Naive thymus-derived CD8-positive, alpha-beta T cell (primary cell): ENCODE measurements at places on chromosomes 4 and X. TPM values are rescaled to one million over a fixed set of nuclear protein-coding genes. Genes with fewer than 3 reads are reported as not detected.

DNA sequence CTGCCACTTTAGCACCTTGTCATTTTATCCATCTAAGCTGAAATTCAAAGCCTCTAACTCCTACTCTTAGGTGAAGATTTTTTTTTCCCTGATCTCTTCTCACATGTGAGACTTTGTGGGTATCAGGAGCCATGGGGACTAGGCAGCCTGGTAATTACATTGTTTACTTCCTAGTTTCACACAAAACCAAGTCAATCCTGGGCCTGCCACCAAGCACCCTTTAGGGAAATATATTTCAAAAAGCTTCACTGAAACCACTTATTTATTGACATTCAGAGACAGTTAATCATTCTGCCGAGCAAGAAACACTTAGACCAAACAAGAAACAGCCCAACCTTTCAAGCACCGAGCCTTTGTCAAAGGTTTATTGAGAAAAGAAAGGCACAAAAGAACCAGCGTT, 200.0 kb downstream of the RELL1 start:
- DNase-seq: no peak

DNA sequence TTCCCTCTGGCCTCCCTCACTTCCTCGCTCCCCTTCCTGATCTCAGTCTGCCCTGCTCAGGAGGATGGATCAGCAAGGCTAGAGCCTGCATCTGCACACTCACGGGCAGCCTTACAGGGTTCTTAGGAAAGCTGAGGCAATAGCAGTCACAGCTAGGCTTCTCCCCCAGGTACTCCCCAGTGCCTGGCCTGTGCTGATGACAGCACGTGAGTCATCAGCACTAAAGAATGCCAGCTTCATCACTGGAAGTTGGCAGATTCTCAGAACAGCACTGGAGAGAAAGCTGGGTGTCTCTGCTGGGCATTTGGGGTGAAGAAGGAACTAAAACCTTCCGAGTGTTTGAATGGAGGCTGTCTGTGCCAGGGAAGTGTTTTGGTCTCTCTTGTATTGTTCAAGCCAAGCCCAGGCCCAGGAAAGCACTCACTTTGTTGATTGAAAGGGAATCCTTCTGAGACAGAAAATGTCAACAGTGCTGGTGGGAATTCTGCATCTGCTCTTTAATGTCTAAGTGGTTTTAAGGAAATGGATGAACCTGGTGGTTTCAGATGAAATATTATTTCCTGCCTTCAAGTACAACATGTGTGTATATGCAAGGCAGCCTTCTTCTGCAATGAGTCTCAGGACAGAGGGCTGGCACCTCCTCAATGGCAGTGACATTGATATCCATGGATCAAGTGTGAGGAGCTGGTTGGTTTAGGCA, 73.0 kb upstream of the SCOC start:
- DNase-seq: no peak

GRCh38 chr4:144967161-144967560, 130.8 kb downstream of the ANAPC10 start:
- no peak for DNase-seq

DNA sequence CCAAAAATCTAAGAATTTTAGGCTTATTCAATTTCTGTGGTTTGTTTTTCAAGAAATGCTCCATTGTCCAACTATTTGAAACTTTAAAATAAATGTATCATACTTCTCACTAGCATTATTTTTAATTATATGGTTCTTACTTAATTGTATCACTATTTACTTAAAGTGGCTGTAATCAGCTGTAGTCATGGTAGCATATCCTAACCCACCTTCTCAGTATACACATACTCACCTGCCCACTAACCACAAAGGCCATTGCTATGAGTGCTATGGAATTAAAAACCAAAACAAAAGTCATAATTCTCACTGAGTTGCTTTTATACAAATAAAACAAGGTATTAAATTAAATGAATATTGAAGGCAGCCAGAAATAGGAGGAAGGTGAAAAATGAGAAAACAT, 5.0 kb downstream of the FBXO8 start:
- no peak for DNase-seq

DNA sequence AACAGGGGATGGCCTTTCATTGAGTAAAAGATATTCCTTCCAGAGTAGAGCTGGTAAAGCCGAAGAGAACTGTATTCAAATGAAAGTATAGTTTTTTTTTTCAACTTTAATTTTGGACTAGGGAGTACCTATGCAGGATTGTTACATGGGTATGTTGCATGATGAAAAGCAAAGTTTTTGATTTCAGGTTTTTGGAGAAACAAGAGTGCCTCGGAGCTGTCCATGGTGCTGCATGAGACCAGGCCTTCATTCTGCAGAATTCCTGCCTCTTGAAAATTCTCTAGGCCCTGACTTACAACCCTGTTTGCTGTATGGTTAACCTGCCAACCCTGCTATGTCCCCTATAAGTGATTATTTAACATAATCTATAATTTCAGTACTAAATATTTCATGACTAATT, 1065.7 kb upstream of the FTHL17 start:
- no peak for DNase-seq

DNA sequence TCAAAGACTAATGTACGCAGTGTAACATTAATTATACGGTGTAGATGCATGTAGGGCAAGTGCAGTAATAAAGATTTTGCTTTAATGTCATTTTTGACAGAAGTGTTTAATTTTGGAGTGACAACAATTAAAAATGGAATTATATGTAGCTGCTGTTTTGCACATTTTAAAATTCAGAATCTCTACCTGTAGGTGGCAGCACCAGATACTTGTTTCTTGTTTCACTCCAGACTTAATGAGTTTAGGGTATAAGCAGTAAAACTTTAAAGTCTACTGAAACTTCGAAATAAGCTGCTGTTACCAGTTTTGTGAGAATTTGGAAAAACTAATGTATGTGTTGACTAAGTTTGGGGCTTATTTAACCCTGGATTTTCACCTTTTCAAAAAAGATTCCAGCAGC, 144.9 kb downstream of the POLA1 start:
- DNase-seq: peak; percentile 2

GRCh38 chr4:86243750-86244149, 116.1 kb downstream of the MAPK10 start:
- no peak for DNase-seq

DNA sequence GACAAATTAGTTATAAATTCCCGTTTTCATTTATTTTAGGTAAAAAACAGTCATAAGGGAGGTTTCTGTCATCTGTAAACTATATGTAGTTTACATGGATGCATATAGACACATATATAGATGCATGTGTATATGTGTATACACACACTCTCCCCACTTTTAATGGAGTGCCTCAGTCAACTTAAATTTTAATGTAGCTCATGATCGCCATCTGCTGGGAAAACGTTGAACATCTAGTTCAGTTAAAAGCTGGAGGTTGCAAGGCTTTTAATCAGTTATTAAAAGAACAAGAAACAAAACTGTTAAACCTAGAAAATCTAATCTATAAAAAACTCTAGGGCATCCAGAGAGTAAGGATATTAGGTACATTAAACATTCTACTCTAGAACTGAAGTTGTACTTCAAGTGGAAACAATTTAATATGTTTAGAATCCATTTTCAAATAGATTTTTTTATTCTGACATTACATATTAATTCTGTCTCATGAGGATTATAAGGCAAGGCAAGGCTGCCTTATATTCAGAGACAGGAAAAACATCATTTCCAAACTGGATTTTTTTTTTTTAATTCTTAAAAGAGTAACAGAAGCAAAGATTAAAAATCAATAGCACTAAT, 122.6 kb downstream of the SHISA3 start:
- DNase-seq: peak; percentile 14

DNA sequence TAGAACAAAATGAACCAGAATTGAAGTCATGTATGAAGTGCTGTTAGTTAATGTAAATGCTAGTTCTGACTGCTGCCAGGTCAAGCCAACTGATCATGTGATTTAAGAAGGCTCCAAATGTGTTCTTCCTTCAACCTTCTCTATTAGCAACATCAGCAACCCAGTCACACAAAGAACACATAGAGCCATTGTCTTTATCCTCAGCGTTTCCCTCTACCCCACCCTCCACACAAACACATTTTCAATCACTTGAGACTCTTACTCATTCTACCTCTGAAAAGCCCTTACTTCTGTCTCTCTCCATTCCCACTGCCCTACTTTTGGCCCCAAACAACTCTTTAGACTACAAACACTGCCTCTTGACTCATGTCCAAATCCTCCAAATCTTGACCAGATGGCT, 89.7 kb upstream of the KDR start:
- DNase-seq: no peak

DNA sequence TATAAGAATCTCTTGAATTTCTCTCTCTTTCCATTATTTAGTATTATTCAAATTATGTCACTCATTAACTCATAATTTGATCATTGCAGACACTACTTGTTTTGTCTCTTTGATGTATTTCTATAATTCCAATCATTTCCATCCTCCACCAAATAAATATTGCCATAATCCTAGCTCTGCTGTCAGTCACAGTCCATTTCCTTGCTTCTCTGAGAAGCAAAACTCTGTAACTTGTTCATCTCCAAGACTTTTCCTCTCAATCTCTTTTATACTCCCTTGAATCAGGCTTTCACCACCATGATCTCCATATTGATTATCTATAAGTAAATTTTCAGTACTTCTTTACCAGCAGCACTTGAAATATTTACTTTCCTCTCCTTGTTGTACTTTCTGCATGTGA, 135.9 kb downstream of the SCLT1 start:
- no peak for DNase-seq

GRCh38 chrX:115467961-115468360, 93.0 kb upstream of the PLS3 start:
- no peak for DNase-seq

GRCh38 chrX:51614353-51615012, 4.2 kb downstream of the CENPVL3 start:
- DNase-seq: no peak

Gene FGFR3
- polyA plus RNA-seq: 0.19 TPM

Gene ETDB
- not detected for polyA plus RNA-seq

Gene P2RY4
- polyA plus RNA-seq: not detected
